Cerebellar cortex (tissue), 1 donor: ENCODE measurements at places on chromosomes 6 and 20.

- DNase-seq: no peak
Measured at GRCh38 chr6:2204272-2204671, 41.1 kb downstream of the GMDS start.

DNA sequence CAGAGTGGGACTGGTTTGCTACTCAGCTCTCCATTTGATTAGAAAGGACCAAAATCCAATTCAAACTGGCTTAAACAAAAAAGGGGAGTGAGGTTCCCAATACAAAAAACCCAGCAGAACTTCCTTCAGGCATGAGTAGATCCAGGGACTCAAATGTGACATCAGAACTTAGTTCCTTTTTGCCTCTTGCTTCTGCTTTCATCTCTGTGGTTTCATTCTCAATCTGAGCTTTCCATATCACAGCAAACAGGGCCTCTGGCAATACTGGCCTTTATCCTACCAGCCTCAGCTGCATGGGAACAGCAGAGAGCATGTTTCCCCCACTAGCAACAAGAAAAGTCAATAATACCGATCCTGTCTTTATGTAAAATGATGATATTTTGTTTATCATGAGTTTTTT lies 28.6 kb upstream of the PRELID3B start:
- no peak for DNase-seq

GRCh38 chr6:26553264-26553634 lies 15.1 kb downstream of the HMGN4 start:
- peak; percentile 91 for DNase-seq

DNA sequence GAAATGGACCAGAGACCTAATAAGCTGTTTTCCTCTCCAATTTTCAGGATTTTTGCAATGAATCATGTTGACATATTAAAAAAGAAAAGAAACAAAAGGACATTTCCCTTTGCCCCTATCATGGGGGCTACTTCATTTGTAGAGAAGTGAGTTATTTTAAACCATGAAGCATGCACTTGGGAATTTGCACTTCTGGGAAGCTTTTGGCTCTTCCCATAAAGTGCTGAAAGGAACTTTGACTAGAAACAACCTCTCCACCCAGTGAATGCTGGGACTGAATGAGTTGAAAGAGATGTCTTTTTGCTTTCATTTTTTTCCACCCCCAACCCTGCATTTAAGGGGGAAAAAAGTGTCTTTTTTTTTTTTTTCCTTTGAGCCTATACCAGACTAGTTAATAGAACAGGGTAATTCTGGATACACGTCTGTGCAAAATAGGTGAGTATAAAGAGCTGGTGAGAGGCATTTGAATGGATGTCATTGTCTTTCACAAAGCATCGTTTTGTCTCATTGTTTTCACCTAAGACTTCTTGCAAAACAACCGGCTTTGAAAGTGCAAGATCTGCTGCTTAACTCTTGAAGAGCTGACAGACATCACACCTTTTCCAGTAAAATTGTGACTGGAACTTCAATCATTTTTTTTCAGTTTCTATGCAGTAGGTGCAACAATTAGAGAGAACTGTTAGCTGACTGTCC lies 138.7 kb upstream of the BACH2 start:
- no peak for DNase-seq

DNA sequence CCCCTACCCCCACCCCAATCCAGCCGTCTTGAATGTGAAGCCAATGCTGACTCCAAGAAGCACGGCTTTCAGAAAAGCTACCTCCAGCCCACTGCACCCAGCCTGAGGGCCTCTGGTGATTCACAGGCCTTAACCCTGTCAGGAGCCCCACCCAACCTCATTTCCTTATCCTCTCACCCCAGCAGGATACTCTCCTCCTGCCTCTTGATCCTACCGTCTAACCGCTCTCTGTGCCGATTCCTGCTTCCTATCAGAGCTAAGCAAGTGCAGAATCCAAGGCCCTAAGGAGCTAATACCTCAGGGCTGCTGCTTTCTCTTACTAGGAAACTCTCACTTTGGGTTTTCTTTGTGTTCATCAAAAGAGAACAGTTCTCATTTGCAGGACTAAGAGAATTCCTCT lies 47.2 kb downstream of the TRERF1 start:
- DNase-seq: no peak
